Cortex of kidney (tissue), 1 donor: ENCODE measurements at places on chromosomes 1 and 21.

- no peak for DNase-seq
Measured at GRCh38 chr1:167799747-167800146, 78.0 kb downstream of the MPZL1 start.

DNA sequence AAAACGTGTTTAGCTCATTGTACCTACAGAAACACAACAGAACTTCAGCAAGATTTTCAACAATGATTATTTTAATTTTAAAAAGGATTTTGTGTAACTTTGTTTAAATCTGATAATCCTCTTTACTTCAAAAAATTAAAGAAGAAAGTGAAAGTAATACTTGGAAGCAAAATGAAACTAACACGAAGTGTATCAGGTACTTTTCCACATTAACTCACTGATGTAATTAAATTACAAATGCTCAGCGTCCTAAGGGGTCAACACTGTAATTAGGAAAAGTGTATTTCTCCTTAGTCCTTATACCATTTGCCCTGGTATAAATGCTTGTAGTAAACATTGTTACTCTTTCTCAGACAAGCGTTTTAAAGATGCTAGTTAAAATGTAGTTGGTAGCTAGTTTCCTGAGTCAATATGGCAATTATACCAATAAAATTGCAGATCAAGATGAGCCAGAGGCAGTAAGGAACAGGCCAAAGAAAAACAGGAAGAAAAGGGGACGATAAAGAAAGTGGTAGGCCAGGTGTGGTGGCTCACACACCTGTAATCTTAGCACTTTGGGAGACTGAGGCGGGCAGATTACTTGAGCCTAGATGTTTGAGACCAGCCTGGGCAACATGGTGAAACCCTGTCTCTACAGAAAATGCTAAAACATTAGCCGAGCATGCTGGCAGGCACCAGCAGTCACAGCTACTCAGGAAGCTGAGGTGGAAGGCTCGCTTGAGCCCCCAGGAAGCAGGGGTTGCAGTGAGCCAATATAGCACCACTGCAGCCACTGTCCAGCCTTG lies 553.0 kb downstream of the SMYD3 start:
- DNase-seq: no peak

GRCh38 chr1:175788586-175789252 lies 45.3 kb upstream of the TNR start:
- no peak for DNase-seq

DNA sequence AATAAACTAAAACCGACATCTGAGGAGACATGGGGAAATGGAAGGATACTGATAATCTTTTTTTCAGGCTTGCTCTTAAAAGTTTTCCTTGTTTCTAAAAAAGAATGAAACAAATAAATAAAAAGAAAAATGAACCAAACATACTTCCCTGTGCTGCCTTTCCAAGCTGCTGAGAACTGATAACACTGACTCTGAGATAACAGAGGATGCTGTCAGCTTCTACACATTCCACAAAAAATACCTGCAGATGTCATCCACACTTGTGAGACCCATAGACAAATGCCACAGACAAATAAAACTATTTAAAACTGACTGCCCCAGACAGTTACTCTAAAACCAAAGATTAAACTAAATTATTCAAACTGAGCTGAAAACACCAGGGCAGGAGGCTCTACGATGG lies 12.0 kb upstream of the OR6K3 start:
- no peak for DNase-seq

DNA sequence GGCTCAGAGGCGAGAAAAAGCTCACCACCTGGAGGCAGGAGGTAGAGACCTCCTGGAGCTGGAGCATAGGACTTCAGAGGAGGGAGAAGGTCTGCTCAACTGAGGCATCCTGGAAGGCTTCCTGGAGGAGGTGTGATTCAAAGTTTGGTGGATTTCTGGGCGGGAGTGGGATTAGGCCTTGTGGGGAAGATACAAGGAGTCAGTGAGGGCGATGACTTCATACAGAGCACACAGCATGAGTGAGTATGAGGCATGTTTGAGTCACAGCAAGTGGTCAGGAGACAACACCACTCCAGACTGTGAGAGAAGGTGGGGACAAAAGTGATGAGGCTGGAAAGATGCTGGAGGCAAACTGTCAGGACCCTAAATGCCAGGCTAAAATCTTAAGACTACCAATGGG lies 77.6 kb downstream of the MATN1 start:
- DNase-seq: no peak

- no peak for DNase-seq
Measured at GRCh38 chr1:113153116-113153803, 80.3 kb downstream of the LRIG2 start.

DNA sequence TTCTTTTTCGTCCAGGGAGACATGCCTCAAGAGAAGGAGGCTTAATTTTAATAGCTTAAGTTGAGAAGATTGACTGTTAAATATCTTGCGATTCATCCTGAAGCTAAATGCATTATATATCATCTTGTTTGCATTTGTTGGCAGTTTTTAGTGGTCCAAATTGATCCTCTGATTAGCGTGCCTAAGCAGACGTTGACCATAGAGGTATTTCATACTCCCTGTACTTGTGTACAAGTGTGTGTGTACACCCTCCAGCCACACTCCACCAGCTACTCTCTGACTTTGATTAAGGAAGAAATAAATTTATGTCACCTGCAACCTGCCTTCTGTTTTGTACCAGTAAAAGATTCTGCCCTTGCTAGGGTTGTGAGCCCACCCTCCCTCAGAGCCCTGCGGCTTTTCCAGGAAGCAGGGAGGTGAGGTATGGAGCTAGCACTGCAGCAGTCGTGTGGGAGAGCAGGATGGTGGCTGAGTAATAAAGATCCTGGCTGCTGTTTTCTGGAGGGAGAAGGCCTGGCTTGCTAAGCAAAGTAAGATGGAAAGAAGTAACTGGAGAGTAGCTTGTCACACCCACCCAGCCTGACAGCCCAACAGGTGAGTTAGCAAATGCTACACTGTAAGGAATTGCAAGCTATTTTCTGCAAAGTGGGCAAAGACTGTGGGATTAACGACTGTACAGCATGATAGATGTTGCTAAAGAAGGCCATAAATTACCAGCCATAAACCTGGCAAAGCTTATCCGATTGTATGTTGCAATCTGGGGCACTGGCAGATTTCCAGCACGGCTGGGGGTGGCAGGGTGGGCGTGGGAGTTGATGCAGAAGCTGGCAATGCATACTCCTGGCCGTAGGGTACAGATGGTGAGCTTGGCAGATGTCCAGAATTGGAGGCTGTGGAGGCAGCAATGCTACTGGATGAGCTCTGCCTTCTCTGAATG lies 170.2 kb downstream of the TNR start:
- DNase-seq: no peak

- no peak for DNase-seq
Measured at GRCh38 chr1:154881820-154882535, 11.9 kb upstream of the KCNN3 start.

DNA sequence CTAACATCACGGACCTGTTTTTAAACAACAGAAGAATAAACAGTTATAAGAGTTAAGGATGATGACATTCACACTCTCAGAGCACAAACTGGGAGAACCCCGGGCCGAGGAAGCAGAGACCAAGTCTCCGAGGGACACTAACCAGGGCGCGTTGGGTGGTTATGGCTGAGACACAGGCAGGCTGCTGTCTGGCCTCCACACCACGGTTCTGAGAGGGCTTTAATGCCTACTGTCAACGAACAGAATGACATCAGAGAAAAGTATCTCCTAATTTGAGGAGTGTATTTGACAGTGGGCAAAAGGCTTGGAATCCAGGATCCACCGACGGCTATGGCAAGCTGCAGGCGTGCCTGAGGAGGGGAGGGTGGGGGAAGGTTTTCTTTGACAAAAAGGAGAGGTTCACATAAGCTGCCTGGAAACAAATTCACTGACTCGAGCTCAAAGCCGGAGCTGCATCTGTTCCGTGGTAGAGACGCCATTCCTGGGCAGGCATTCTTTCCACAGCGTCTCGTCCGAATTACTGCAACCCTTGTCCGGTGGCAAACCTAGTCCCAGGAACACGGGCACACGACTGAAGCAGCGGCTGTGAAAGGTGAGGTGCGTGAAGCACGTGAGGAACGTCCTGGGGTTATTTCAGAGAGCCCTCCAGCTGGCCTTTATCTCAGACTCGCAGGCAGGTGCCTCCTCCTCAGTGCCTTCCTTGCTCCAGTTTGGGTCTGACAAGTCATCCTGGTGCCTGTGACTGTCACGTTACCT lies 9.4 kb downstream of the POFUT2 start:
- DNase-seq: no peak

GRCh38 chr1:64246294-64246917 lies 43.0 kb downstream of the UBE2U start:
- no peak for DNase-seq

GRCh38 chr1:195971589-195971988 lies 636.7 kb downstream of the KCNT2 start:
- no peak for DNase-seq

DNA sequence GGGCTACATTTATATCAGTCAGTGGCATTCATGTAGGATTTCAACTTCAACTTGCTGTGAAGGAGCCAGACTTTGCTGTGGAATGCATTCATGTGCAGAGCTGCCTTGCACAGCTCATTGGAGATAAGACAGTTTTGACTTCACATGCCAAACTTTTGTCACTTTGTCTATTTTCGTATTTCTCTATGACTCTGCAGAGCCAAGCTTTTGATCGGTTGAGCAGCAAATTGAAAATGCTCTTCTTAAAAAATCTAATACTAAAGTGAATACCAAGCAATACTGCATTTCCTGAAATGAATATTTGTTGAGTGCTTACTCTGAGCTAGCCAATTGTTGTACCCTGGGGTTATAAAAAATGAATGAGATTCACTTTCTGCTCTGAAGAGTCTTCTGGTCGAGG lies 388.7 kb downstream of the ST6GALNAC3 start:
- no peak for DNase-seq

- no peak for DNase-seq
Measured at GRCh38 chr1:173038875-173039554, 11.7 kb downstream of the TNFSF18 start.

- DNase-seq: no peak
Measured at GRCh38 chr1:53561503-53562105, 102.4 kb downstream of the DMRTB1 start.
